ENCODE measurements at places on chromosomes 7 and 10.

GRCh38 chr10:132662186-132662920, 123.6 kb downstream of the NKX6-2 start:
- H3K27ac ChIP-seq: no peak overlapping the region
- no peaks in the 10 kb centered on the region for H3K27me3 ChIP-seq
- H3K4me3 ChIP-seq: no peak overlapping the region
- DNase-seq: peak; percentile 7
- no peaks in the 10 kb centered on the region for H3K4me1 ChIP-seq

- DNase-seq: no peak
- no peaks in the 10 kb centered on the region for H3K27me3 ChIP-seq
- no peaks in the 10 kb centered on the region for H3K36me3 ChIP-seq
- H3K4me1 ChIP-seq: no peaks in the 10 kb centered on the region
These were observed 756.4 kb upstream of the MBL2 start for GRCh38 chr10:53528974-53529373.

- DNase-seq: no peak
- no peak within 1 kb of the TSS for H3K27ac ChIP-seq
These were observed at the start of gene BLNK for GRCh38 chr10:96271016-96271815. BLNK (minus strand) TSS chr10:96271569; CDS start chr10:96271398, 171 bp downstream.

GRCh38 chr7:150410680-150411346, 31.7 kb downstream of the ZNF775 start:
- no peak for DNase-seq
- H3K27me3 ChIP-seq: no peaks in the 10 kb centered on the region

DNA sequence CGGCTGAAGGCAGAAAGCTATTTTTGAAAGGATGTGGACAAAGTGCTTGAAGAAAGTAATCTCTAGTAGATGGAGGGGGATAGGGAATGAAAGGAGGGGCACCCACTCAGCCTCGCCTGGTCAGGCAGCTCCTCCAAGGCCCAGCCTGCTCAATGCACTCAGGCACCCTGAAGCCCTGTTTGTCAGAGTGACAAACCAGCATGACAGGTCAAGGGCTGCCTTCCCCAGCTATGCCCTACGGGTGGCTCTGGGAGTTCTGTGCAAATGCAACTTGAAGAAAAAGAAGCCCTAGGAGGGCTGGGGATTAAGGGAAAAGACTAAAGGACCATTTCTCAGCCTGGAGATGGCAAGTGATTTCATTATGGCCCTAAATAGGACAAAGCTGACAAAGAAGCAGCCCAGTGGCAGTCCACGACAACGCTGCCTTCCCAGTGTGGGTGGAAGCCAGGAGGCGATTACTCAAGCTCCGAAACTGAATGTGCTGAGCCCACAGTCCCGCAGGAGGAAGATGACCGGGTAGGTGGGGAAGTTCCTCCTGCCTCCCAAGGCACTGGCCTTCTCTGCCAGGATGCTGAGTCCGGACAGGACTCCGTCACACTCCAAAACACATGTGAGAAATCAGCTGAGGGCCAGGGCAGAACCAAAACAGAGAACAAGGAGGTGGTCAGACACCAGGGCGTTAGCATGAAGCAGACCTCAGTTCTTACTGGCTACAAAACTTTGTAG, 16.3 kb downstream of the LIPA start:
- no peak overlapping the region for H3K27ac ChIP-seq
- H3K27me3 ChIP-seq: no peaks in the 10 kb centered on the region
- H3K4me3 ChIP-seq: no peak overlapping the region
- DNase-seq: no peak

DNA sequence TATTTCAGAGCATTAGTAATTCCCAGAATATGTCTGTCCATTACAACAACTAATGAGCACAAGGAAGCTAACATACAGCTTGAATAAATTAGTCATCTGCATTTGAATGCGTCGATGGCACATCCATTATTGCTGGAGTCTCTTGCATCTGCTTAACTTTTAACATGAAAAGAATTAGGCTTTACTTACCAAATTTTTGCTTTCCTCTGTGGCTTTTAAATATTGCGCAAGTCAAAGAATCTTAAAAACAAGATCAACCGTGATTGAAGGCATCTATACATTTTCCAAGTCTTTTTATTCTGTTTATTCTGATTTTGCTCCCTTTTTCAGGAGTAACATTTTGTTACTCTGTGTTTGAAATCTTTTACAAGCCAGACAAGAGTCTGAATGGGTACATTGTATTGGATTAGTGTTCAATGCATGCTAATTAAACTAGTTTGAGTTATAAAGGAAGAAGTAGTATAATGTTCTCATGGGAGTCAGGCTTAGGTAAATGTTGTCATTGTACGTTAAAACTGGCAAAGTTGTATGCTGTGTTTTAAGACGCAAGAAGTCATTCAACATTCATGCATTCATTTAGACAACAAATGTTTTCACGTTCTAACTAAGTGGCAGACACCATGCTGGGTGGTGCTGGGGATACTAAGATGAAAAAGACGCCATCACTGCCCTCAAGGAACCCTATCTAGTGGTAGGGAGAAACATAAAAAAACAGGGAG, 4.0 kb upstream of the CACNB2 start:
- no peaks in the 10 kb centered on the region for H3K4me1 ChIP-seq
- no peak overlapping the region for H3K4me3 ChIP-seq
- H3K27me3 ChIP-seq: no peaks in the 10 kb centered on the region
- H3K36me3 ChIP-seq: no peaks in the 10 kb centered on the region
- no peak for DNase-seq
- H3K27ac ChIP-seq: no peak overlapping the region

DNA sequence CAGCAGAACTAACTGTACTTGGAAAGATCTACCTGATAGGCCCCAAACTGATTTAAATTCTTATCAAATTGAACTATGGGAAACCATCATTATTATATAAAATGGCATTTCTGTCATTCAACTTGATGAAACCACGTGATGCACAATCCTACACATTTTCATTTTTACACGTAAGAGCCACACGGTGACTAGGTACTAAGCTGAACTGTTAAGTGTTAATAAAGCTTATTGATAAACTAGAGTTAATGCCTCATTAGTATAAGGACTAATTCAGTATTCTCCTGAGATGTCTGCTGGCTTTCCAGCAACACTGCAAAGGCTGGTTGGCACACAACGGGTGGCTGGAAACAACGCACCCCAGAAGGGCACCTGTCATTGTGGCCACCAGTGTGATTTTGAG, 4.6 kb downstream of the NCAPG2 start:
- peaks cover 8% of the 10 kb centered on the region for H3K4me1 ChIP-seq
- H3K36me3 ChIP-seq: no peaks in the 10 kb centered on the region
- H3K4me3 ChIP-seq: no peak overlapping the region
- no peak for DNase-seq
- H3K27ac ChIP-seq: no peak overlapping the region

- no peaks in the 10 kb centered on the region for H3K36me3 ChIP-seq
- DNase-seq: no peak
- no peak overlapping the region for H3K27ac ChIP-seq
- H3K27me3 ChIP-seq: no peaks in the 10 kb centered on the region
- no peak overlapping the region for H3K4me3 ChIP-seq
These were observed 213.7 kb downstream of the FOXP2 start for GRCh38 chr7:114628362-114628761.

DNA sequence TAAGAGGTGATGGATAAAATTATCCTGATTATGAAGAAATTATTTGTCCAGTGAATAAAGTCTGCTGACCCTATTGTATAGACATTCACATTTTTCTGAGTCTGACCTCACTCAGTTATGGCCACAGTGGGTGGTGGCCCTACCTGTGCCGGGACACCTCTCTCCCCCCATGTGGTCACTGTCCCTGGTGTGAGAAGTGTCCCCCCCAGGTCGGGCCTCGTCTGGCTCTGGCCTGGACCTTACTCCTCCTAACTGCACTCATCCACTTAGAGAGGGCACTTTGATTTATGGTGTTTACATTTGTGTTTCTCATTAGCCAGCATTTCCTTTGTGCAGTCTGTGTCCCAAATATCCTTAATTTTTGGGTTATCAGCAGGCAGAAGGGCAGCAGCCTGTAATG, 59.6 kb upstream of the ZNF32 start:
- H3K4me1 ChIP-seq: no peaks in the 10 kb centered on the region
- no peaks in the 10 kb centered on the region for H3K27me3 ChIP-seq
- no peaks in the 10 kb centered on the region for H3K36me3 ChIP-seq
- H3K27ac ChIP-seq: no peak overlapping the region

DNA sequence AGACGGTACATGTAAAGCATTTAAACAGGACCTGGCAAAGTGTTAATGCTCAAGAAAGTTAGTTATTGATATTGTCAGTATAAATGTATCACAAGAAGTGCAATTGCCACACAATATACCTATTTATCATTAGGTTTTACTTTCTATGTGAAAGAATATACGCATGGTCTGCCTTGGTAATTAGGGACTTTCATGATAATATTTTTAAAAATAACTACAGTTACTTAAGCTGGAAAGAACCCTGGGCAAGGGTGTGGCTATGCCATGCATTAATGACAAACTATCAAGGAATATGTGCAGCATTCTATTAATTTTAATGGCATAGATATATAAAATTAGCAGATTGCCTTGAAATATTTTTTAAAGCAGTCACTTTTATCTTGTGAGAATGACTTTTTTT, 191.2 kb downstream of the CSTF2T start:
- no peaks in the 10 kb centered on the region for H3K4me1 ChIP-seq
- H3K27me3 ChIP-seq: no peaks in the 10 kb centered on the region
- H3K36me3 ChIP-seq: no peaks in the 10 kb centered on the region
- DNase-seq: no peak
- H3K27ac ChIP-seq: no peak overlapping the region
- no peak overlapping the region for H3K4me3 ChIP-seq

DNA sequence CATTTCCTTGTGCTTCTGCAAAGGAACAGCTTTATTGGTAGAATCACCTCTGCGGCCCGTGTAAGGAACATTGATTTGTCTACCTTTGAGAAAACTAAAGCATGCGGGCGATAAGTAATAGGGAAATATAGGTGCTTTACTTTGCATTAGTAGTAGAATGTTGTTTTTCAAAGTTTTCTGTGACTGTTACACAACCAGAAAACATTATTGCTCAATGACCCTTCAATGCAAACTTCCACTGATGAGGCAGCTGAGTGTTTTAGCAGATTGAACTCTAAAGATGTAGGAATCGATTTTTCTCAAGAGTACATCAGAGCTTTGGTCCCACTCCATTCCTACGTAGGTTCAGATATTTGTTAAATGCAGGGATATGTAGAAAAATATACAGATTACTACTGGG, 427.8 kb downstream of the DNAJB9 start:
- no peaks in the 10 kb centered on the region for H3K4me1 ChIP-seq
- H3K4me3 ChIP-seq: no peak overlapping the region
- no peaks in the 10 kb centered on the region for H3K36me3 ChIP-seq
- no peaks in the 10 kb centered on the region for H3K27me3 ChIP-seq

GRCh38 chr10:83108565-83109333, 1030.6 kb upstream of the GHITM start:
- H3K4me1 ChIP-seq: no peaks in the 10 kb centered on the region
- H3K4me3 ChIP-seq: no peak overlapping the region

- H3K4me3 ChIP-seq: peak overlapping the region; percentile 32
- H3K27me3 ChIP-seq: no peaks in the 10 kb centered on the region
- H3K27ac ChIP-seq: peak overlapping the region; percentile 11
- no peaks in the 10 kb centered on the region for H3K36me3 ChIP-seq
- peaks cover 32% of the 10 kb centered on the region for H3K4me1 ChIP-seq
These were observed 46.5 kb downstream of the TMEM106B start for GRCh38 chr7:12257582-12257981.
